Tongue (tissue), 3 donors: ENCODE measurements at places on chromosomes 11 and 22. TPM values are rescaled to one million over a fixed set of nuclear protein-coding genes. Genes with fewer than 3 reads are reported as not detected.

GRCh38 chr22:50610041-50610451 is 9.5 kb downstream of the MAPK8IP2 start:
- no peak for DNase-seq

DNA sequence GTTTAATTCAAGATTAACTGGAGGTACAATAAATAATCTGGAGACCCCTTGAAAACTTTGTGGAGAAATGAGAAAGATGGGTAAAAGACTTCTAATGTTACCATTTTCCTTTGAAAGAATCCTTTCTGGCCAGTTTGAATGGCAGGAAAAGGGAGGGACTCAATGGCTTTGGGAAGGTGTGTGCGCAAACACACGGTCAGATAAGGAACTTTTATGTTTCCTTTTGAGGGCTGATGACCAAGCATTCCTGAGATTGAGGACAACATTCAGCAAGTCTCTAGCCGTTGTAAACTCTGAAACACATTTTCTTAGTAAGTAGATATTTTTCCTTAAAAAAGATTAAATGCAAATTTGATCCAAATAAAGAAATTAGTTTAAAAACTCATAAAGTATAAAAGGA is 909.7 kb upstream of the TENM4 start:
- no peak for DNase-seq

DNA sequence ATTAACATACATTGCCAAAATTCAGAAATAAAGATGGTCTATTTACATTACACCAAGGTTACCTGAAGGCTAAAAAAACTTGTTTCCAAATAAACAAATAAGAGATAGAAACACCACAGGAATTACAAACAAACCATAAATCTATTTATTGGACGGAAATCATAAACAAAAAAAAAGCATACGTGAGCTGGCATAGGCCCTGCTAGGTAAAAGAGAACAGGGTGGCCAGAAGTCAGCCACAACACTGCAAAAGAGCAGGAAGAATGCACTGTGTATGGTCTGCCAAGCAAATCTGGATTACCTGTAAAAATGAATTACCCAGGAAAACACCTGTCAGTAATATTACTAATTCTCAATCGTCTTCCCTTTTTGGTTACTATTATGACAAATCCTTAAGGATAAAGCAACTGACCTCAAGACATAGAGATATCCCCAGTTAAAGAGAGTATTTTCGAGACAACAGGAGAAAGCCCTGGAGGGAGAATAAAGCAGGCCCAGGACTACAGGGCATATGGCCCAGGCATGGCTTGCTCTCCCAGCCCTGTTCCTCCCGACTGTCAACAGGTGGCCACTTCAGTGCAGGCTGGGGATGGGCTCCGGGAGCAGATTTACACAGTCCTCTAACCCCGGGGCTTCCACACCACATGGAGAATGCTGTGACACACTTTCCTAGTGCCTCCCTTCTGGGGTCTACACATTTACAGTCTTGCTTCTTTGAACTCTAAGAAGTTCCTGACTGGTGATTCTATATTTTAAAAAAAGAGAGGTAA is 18.0 kb downstream of the PPP2R1B start:
- peak; percentile 61 for DNase-seq

- peak; percentile 92 for DNase-seq
Measured at GRCh38 chr11:66289548-66290329, 796 bp upstream of the YIF1A start.

DNA sequence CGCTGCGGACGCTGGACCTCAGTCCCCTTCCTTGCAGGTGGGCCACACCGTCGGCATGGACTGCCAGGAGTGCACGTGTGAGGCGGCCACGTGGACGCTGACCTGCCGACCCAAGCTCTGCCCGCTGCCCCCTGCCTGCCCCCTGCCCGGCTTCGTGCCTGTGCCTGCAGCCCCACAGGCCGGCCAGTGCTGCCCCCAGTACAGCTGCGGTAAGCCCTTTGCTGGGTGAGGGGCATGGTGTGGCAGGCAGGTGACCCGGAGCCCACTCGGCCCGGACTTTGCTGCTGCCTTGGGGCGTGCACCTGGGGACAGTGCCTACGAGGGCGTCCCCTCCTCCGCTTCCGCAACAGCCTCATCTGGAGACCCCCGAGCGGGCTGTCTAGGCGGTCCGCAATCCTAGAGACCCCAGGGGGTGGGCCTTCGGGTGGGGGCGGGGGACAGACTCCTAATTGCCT is 25.4 kb upstream of the MUC5B start:
- no peak for DNase-seq

DNA sequence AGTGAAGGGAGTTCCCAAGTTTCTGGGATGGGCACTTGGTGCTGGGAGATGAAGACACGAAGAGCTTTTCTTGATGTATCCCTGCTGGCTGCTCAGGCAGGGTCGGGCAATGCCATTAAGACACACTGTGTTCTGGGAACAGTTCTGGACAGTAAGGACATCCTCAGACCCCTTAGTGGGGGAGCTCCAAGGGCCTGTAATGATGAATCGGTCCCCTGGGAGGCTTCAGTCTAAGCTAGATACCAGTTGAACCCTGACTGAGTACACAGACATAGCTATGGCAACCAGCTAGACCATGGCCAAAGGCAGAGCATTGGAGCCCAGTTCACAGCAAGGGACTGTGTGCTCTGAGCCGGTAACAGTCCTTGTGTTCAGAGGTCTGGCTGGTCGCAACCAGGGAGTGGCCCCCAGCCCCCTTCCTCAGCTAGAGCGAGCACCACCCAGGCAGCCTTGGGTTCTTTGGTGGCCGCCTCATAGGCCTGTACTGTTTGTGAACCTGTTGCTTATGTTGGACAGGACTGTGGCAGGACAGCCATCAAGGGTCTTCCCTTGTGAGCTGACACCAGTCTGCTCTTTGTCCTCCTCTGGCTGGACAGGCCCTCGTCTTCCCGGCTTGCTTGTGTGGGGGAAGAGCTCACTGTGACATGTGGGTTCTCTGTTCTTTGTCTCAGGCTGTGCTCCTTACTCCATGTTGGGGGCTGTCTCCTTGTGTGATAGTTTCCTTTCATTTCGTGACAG is 25.0 kb downstream of the MED15 start:
- no peak for DNase-seq

GRCh38 chr22:27197618-27198017 is 540.2 kb downstream of the MIAT start:
- no peak for DNase-seq

GRCh38 chr11:122096272-122097112 is 19.5 kb downstream of the BLID start:
- peak; percentile 67 for DNase-seq

GRCh38 chr11:76491644-76492043 is 46.8 kb downstream of the EMSY start:
- DNase-seq = no peak

Gene HTR3A
- not detected for total RNA-seq

Gene LSP1
- 84.2 TPM for total RNA-seq

Gene SLC43A3
- total RNA-seq = 49.4 TPM
